GM23338 (cell line): ENCODE measurements at places on chromosomes 7 and 10. TPM values are rescaled to one million over a fixed set of nuclear protein-coding genes. Genes with fewer than 3 reads are reported as not detected.

GRCh38 chr7:101378751-101379174 lies 16.1 kb downstream of the COL26A1 start:
- DNase-seq: peak; percentile 89

DNA sequence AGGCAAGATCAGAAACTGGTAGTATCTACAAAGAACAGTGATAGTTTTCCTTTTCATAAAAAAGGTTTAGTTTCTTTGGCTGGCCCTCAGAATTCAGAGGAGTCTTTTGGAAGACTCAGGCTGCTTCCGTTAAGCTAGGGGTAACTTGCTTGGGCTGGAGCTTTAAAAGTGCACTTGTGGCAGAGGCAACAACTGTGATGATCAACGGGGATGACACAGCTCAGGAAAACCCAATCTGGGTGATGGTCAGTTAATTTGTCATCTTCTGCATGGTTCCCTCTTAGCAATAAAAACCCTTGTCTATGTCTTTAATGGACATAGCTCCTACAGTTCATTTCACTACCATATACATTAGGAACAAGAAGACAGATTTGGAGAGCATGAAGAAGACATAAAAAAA lies 46.7 kb downstream of the SGMS1 start:
- no peak for DNase-seq

- no peak for DNase-seq
Observed at GRCh38 chr7:31860925-31861324, 173.9 kb downstream of the PPP1R17 start.

DNA sequence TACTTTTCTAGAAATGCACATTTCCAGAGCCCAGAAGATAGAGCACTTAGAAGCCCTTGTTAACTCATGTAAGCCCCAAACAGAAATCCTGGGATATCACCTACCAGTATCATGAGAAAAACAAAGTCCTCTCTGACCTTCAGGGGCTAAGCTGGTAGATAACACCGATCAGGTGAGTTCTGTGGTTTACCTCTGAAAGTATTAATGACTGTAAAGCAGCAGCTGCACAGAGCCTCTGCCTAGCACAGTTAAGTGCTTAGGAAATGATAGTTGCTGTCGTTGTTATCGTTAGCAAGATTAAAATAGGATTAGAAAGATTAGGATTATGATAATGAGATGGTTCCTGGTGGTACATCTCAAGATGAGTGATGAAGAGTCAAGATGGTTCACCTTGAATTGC lies 64.9 kb downstream of the PLXNA4 start:
- DNase-seq: no peak

DNA sequence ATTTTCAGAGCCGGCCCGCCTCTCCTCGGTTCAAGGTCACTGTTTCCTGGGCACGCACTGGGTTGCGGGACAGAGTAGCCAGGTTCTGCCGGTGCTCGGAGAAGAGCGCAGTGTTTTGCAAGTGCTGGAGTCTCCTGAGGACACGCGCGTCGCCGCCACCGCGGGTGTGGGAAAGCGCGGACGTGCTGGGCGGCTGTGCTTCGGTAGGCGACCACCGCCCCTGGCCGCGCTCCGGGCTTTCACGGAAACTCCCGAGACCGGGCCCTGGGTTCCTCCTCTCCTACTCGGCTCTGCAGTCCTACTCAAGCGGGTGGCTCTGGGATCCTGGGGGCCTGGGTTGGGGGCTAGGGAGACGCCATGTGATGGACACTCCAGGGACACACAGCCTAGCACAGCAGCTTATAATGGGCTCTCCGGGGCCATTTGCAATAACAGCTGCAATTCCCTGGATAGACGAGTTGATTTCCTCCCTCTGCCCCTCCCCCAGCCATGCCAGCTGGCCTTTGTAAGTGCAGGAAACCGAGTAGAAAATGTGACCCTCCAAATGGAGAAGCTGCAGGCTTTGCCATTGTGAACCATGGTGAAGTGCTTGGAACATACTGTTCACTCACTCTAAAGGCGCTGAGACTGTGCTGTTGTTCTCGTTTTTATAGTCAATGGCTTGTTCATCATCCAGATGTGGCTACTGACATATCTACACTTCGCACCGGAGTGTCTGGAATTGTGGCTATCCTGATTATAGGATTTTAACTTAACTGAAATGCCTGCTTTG lies 2.1 kb downstream of the FRAT1 start:
- peak; percentile 79 for DNase-seq

GRCh38 chr10:86553639-86554038 lies 32.0 kb upstream of the WAPL start:
- no peak for DNase-seq

GRCh38 chr7:36287371-36288241 lies 102.1 kb upstream of the ANLN start:
- no peak for DNase-seq

GRCh38 chr7:103686064-103686463 lies 240.1 kb upstream of the SLC26A5 start:
- DNase-seq: no peak

DNA sequence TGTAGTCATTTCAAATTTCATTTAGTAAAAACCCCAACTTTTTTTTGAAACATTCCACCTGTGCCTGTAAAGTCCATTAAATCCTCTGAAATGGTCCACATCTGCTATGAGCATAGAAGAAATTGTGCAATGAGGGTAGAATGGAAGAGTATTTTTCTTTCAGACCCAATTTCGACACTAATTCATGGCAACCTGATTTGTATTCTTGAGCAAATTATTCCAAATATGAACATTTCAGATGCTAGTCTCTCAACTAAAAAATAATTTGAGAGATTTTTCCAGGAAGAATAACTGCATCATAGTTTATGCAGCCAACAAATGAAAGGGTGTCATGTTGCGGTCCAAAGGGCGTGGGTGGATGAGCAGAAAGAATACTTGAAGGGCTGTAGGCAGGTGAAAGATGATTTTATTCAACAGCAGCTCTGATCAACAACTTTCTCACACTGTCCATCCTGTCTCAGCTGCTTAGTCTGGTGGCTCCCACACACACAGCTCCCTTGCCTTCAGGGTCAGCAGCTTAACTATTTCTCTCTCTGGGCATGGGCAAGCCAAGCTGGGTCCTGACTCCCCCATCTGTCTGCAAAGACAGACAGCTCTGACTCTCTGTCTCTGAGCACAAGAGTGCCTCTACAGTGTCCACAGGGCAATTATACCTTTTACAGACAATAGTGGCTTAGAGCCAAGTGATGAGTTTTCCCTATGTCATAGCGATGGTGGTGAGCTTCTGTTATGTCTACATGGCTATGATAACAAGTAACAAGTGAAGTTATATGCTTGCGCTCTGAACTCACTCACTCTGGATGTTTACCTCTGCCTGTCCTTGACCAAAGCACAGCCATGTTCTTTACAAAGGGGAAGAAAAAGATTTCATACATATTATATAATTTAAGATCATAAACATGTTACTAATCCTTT lies 11.5 kb downstream of the STEAP2 start:
- no peak for DNase-seq

DNA sequence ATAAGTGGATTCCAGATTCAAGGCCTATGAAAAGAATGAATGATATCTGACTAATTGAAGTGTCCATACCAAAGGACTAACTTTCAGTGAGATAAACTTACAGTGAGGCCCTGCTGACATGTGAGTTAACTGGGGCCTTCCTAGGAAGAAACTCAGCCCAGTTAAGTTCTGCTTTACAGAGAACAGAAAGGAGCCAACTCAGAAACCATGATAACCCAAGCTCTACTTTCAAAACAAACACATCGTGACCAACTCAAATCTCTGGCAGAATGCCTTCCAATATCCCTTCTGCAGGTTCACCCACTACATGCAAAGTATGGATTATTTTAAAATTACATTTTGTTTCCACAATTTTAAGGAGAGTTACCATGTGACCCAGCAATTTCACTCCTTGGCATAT lies 75.8 kb upstream of the MRLN start:
- DNase-seq: no peak

DNA sequence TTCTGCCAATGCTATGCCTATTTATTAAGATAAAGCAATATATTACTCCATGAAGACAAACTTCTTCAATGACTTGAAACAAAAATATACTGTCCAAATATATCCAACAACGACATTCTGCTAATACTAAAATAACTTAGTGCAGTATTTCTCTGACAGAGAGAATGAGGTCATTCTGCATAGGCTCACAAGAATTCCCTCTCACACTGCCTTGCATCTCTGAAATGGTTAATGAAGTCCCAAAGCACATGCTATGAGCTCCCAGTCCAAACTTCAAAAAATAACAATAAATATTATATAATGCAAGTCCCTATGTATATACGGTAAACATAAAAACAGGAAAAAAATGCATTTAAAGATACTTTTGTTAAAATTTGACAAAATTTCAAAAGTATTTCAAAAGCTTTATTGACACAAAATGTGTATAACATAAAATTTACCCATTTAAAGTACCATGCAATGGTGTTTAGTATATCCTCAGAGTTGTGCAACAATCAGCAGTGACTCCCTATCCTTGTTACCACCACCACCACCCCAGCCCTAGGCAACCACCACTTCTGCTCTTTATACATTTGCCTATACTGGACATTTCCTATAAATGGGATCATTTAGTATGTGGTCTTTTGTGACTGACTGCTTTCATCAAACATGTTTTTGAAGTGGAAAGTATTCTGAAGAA lies 27.6 kb downstream of the CHCHD3 start:
- no peak for DNase-seq

- DNase-seq: peak; percentile 74
Observed at GRCh38 chr10:30581779-30582380, 47.7 kb downstream of the LYZL2 start.

- no peak for DNase-seq
Observed at GRCh38 chr10:92822060-92822634, 26.2 kb upstream of the EXOC6 start.

DNA sequence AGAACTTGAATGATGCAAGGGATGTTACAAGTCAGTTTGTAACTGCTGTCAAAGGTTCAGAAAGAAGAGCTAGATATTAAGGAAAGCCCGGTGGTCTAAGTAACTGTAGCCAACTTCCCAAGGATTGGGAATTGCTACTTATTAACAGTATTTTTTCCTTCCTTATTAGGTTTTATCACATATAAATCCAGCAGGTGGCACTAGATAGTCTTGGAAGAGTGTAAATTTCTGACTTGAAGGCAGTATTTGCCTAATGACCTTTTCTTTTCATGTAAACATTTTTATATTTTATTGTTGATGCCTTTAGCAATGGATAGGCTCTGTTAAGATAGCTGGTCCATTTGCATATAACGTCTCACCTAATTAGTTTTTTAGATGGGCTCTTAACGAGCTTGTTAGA lies 51.2 kb downstream of the ANLN start:
- peak; percentile 59 for DNase-seq

DNA sequence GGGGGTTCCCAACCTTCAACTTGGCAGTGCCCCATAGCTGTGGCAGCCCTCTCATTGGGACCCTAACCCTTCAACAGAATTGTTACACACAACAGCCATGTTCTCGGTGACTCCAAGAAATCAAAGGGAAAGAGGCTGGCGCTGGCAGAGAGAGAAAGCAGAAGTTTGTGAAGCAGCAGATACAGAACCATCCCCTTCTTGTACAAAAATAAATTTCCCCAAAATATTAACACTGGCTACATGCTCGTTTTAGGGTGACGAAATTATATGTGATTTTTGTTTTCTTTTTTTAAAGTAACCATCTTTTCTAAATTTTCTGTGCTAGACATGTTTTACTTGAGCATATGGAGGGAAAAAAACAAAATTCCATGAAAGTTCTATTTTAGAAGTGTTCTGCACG lies 45.2 kb upstream of the SAMD8 start:
- no peak for DNase-seq

DNA sequence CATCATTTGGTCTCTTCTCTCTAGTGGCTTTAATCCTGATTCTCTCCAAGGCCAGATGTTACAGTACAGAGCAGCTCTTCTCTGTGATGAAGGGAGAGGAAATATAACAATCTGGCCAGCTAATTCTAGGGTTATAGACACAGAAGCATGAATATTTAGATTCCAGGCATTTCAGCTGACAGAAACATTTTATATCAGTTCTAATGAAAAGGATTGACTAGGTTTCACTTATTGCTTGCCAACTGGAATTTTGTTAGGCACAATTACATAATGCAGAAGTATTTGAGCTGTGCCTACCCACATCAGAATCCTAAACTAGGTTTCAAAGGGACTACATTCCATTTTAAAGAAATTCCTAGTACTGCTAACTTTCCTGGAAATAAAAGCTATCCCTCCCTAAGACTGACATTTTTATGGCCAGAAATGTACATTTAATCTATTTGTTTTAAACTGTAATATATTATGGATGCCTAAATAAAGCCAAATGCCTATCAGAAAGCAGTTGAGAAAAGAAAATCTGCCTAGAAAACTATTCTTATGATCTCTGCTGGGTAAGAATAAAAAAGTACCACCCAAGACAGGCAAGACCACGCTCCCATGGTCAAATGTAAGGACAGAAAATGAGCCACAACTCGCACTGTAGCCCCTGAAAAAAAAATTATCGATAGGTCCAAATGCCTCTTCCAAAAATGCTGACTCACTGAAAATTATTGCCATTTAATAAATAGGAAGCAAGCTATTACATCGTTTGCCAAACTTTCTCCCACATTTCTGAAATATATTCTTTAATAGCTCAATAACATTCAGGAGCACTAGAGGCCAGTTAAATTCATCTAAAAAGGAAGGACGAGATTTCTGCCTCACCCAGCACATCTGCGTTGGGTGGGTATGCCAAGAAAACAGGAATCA lies 498.1 kb downstream of the KCNMA1 start:
- no peak for DNase-seq

DNA sequence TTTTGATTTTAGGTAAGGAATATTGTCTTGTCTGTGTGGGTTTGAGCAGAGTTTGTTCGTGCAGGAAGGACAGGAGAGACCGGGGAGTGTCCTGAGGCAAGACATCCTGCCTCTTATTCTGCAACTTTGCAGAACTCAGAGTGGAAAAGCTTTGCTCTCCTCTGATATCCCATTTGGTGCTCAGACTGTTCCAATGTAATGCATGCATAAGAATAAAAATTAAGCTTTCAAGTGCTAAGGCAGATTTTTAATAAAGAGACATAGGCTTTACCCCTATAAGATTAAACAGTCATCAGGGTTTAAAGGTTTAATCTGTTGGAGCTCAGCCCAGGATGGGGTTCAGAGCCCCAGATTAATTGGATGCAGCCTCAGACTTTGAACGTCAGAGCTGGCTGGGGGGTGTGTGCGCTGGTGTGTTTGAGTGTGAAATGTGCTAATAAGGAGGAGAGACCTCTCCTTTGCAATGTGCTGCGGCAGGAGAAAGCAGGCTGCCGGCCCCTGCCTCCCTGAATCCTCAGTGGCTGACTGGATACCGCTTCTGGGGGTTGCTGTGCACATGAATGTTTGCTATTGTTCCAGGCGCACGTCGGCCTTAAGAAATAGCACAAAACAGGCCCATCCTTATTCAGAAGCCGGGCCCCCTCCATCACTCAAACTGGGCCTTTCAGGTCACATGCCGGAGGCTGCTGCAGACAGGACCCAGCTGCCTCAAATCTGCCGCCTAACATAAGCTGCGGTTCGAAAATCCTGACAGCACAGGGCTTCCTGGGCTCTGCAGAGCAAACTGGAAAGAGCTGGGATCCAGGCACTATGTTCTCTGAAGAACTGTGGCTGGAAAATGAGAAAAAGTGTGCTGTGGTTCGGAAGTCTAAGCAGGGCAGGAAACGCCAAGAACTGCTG lies 84.1 kb upstream of the PRR15 start:
- DNase-seq: peak; percentile 32

GRCh38 chr7:112833082-112833481 lies 42.9 kb upstream of the TMEM168 start:
- DNase-seq: no peak

- no peak for DNase-seq
Observed at GRCh38 chr7:47419471-47419870, 162.4 kb downstream of the TNS3 start.

- DNase-seq: no peak
Observed at GRCh38 chr10:132071667-132072066, 5.9 kb downstream of the JAKMIP3 start.

The KCNH2 gene
- total RNA-seq: 11.3 and 14.7 TPM in 2 replicates

The TEX47 gene
- not detected in 2 replicates for total RNA-seq

The PALD1 gene
- total RNA-seq: 48.7 and 58.2 TPM in 2 replicates

The ECD gene
- 51.5 and 56.6 TPM in 2 replicates for total RNA-seq

The FKBP6 gene
- total RNA-seq: not detected in 2 replicates

The FOXI2 gene
- 1.1 and 1.3 TPM in 2 replicates for total RNA-seq
